ENCODE measurements at places on chromosomes 3 and 15. TPM values are rescaled to one million over a fixed set of nuclear protein-coding genes. Genes with fewer than 3 reads are reported as not detected.

DENND4A gene
- total RNA-seq: 23.5 TPM

NEIL1 gene
- total RNA-seq: 34.0 TPM

SLC9C1 gene
- not detected for total RNA-seq

SEMA3B gene
- total RNA-seq: 56.8 TPM

PIK3R4 gene
- 27.9 TPM for total RNA-seq

CTXND1 gene
- total RNA-seq: 0.47 TPM

IQCH gene
- 1.6 TPM for total RNA-seq

RLBP1 gene
- not detected for total RNA-seq

TRPM1 gene
- not detected for total RNA-seq

NMB gene
- 6.6 TPM for total RNA-seq

WDR82 gene
- total RNA-seq: 67.9 TPM

CDC25A gene
- 4.7 TPM for total RNA-seq

CPLX3 gene
- not detected for total RNA-seq

HCLS1 gene
- total RNA-seq: 37.4 TPM

ISLR2 gene
- total RNA-seq: 1.3 TPM

TMCO5A gene
- not detected for total RNA-seq

BNC1 gene
- total RNA-seq: 0.15 TPM

PRR20G gene
- total RNA-seq: not detected

Data from left lung (tissue), 14 donors.